ENCODE measurements at places on chromosomes 4 and X. TPM values are rescaled to one million over a fixed set of nuclear protein-coding genes. Genes with fewer than 3 reads are reported as not detected.

The MAB21L2 gene
- total RNA-seq, result not detected

The CXorf58 gene
- 0.19 TPM for total RNA-seq

The CABS1 gene
- not detected for total RNA-seq

The C4orf51 gene
- total RNA-seq, result not detected

The IL2 gene
- total RNA-seq, result not detected

The EFNB1 gene
- 10.1 TPM for total RNA-seq

The HELT gene
- total RNA-seq, result not detected

The SPATA4 gene
- 0.19 TPM for total RNA-seq

The NPY5R gene
- not detected for total RNA-seq

The PLXNB3 gene
- total RNA-seq, result 3.6 TPM

The POU3F4 gene
- total RNA-seq, result not detected

The ADGRG4 gene
- not detected for total RNA-seq

The HPF1 gene
- total RNA-seq, result 19.4 TPM

The LEF1 gene
- total RNA-seq, result not detected

The VCX2 gene
- total RNA-seq, result not detected

The SMR3B gene
- not detected for total RNA-seq

The RNF4 gene
- total RNA-seq, result 65.0 TPM

The FSTL5 gene
- not detected for total RNA-seq

The ASB12 gene
- total RNA-seq, result not detected

The POLN gene
- total RNA-seq, result 0.70 TPM

The UGT2A1 gene
- not detected for total RNA-seq

The GSPT2 gene
- 9.1 TPM for total RNA-seq

The MAGEA11 gene
- total RNA-seq, result not detected

The CXorf49 gene
- not detected for total RNA-seq

The RGN gene
- total RNA-seq, result not detected

The RRH gene
- 0.12 TPM for total RNA-seq

The IL21 gene
- not detected for total RNA-seq

The CCSER1 gene
- total RNA-seq, result not detected

The S100G gene
- not detected for total RNA-seq

The EDA gene
- total RNA-seq, result 0.41 TPM

The HSFX1 gene
- 0.27 TPM for total RNA-seq

The CHRDL1 gene
- not detected for total RNA-seq

The PORCN gene
- 19.5 TPM for total RNA-seq

The PHEX gene
- 0.48 TPM for total RNA-seq

The COMMD8 gene
- total RNA-seq, result 13.7 TPM

The LRIT3 gene
- not detected for total RNA-seq

The FREM3 gene
- not detected for total RNA-seq

The CYSLTR1 gene
- not detected for total RNA-seq

The UGT2B17 gene
- not detected for total RNA-seq

The ANK2 gene
- 1.2 TPM for total RNA-seq

The ASIC5 gene
- total RNA-seq, result not detected

The NEIL3 gene
- 8.7 TPM for total RNA-seq

The SFRP2 gene
- not detected for total RNA-seq

The CSAG3 gene
- not detected for total RNA-seq

The DUX4 gene
- not detected for total RNA-seq

The GK2 gene
- not detected for total RNA-seq

The DMD gene
- total RNA-seq, result 0.05 TPM

The CTAG1A gene
- not detected for total RNA-seq

The EPGN gene
- not detected for total RNA-seq

The PPP1R2C gene
- total RNA-seq, result not detected

The H2BW2 gene
- total RNA-seq, result not detected

The BTK gene
- 0.12 TPM for total RNA-seq

The SLC25A6 gene
- 415 TPM for total RNA-seq
